ENCODE measurements at places on chromosomes 5 and 9.

DNA sequence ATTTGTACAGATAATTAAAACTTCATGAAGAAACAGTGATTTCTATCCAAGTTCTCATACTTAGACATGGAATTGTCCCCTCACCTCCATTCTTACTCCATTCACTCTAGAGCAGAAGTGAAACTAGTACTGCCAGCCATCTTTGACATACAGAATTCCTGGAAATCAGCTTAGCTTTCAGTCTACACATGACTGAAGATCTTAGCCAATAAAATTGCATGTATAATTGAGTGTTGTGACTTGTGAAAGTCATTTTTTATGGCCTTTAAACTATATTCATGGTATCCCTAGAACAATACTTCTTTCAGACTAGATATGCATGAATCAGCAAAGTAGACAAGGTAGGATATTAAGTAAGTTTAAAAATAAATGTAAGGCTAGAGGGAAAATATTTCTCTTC is 705.2 kb upstream of the ZNF608 start:
- DNase-seq, result no peak

- DNase-seq, result no peak
Observed at GRCh38 chr5:52804981-52805380, 17.3 kb downstream of the ITGA1 start.

GRCh38 chr5:66710557-66711088 is 114.4 kb downstream of the MAST4 start:
- no peak for DNase-seq

DNA sequence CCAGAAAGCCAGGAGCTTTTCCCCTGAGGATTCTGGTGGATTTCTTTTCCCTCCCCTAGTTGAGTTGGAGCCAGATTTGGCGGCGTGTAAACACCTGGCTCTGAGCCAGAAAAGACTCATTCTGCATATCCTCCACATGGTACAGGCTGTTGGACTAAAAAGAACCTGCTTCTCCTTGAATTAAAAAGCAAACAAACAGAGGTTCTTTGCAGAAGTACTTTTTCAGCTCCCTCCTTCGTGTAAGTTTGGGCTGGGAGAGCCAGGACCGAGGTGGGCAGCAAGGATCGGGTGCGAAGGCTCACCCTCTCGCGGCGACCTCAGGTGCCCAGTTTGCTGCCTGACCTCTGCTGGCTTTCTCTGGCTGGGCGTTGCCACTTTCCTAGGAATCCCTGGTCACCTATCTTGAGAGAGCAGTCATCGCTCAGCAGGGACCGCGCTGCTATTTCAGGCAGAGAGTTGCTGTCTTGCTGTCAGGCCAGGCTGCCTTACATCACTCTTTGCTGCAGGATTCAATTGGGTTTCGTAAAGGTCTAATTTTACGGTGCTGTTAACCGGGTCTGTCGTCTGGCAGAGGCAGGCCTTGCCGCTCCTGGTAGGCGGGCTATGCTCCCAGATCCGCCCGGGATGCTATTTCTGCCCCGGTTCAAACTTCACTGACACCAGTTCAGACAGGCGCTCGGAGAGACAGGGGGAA is 3.2 kb downstream of the PAPPA start:
- no peak for DNase-seq

DNA sequence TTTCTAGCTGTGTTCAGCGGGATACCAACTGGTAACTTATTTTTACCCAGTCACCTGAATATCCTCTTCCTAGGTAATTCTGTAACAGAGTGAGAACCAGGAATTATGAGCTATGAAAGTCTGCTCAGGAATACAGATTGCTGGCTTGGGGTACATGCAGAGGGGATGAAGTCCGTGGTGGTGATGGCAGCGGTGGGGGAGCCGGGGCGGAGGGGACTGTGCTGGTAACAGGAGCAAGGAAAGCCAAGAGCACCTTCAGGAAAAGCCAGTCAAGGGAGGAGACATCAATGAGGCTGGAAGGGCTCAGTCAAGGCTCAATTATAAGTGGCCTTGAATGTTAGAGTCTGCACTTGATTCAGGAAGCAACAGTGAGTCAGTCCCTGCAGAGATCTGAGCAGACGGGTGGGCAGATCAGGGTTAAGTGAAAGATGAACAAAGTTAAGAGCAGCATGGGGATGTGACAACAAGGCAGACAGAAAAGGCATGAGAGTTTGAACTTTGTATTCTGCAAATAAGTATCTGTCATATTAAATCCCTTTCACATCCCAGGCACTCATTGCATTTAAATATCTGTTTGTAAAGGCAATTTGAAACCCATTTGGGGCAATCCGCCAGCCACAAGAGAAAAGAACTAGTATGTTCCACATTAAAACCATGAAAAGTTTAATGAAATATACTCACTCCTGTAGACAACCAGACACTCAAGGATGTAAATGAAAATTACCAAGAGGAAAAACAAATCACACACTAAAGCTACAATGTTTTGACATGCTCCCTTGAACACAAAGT is 101.2 kb downstream of the TTC39B start:
- DNase-seq, result no peak

DNA sequence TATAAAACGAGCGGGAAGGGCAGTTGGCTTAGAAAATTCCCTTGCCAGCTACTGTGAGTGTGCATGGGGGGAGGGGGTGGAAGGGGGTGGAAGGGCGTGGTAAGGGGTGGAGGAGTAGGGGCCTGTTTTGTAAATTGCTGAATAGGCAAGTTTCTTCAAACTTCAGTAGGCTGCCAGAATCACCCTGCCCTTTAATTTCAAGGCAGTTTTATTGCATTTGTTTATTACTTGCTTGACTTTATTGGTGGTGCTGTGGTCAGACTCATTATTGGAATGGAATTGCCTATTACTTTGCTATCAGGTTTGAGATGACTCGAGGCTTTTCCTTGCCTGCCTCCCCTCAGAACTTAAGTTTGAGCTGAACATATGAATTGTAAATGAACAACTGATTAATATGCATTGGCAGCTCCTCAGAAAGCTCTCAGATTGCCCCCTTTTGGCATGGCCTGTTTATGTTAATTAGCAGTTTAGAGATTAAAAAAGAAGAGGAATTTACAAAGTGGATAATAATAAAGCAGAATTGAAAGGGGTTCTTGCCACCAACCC is 76.0 kb downstream of the SEMA6A start:
- no peak for DNase-seq

GRCh38 chr5:91937121-91937520 is 554.0 kb upstream of the ARRDC3 start:
- no peak for DNase-seq
